ENCODE measurements at places on chromosomes 2 and 18. TPM values are rescaled to one million over a fixed set of nuclear protein-coding genes. Genes with fewer than 3 reads are reported as not detected.

BIN1 gene
- total RNA-seq, result 40.4 TPM

LAMA1 gene
- 3.6 TPM for total RNA-seq

TEX261 gene
- 36.9 TPM for total RNA-seq

TEKT4 gene
- not detected for total RNA-seq

TMEM198 gene
- 2.3 TPM for total RNA-seq

GALNT14 gene
- 0.66 TPM for total RNA-seq

FHOD3 gene
- total RNA-seq, result 22.3 TPM

PLEK gene
- not detected for total RNA-seq

GULP1 gene
- total RNA-seq, result 56.6 TPM

VAMP8 gene
- 2.8 TPM for total RNA-seq

ABCG8 gene
- not detected for total RNA-seq

GALR1 gene
- not detected for total RNA-seq

STON1 gene
- total RNA-seq, result 14.4 TPM

STK39 gene
- total RNA-seq, result 19.9 TPM

GKN2 gene
- not detected for total RNA-seq

NEB gene
- 0.17 TPM for total RNA-seq

CRACDL gene
- under 0.01 TPM for total RNA-seq

INHA gene
- total RNA-seq, result 0.33 TPM

EPB41L3 gene
- 56.6 TPM for total RNA-seq

RMND5A gene
- total RNA-seq, result 18.2 TPM

LHCGR gene
- total RNA-seq, result not detected

LOXHD1 gene
- total RNA-seq, result not detected

CABYR gene
- 7.7 TPM for total RNA-seq

GPC1 gene
- total RNA-seq, result 371 TPM

LRRTM1 gene
- total RNA-seq, result not detected

EFHD1 gene
- not detected for total RNA-seq

DNAJC5G gene
- total RNA-seq, result not detected

All from smooth muscle cell of trachea (primary cell).